Panc1 (cell line): ENCODE measurements at places on chromosomes 4 and X. TPM values are rescaled to one million over a fixed set of nuclear protein-coding genes. Genes with fewer than 3 reads are reported as not detected.

ELF4 gene
- total RNA-seq: 48.0 TPM

SMARCAD1 gene
- 20.7 TPM for total RNA-seq

GRCh38 chr4:159298502-159298901 lies 195.6 kb downstream of the RAPGEF2 start:
- no peak overlapping the region for H3K4me3 ChIP-seq
- peaks cover 5% of the 10 kb centered on the region; the same call in 1 of the 2 replicates for H3K4me1 ChIP-seq
- H3K36me3 ChIP-seq: no peaks in the 10 kb centered on the region
- H3K27me3 ChIP-seq: no peaks in the 10 kb centered on the region

- no peaks in the 10 kb centered on the region for H3K36me3 ChIP-seq
- DNase-seq: no peak
- H3K4me3 ChIP-seq: no peak overlapping the region
- no peak overlapping the region for H3K27ac ChIP-seq
- no peaks in the 10 kb centered on the region; the same call in 1 of the 2 replicates for H3K4me1 ChIP-seq
- H3K27me3 ChIP-seq: no peaks in the 10 kb centered on the region
Measured at GRCh38 chr4:185875316-185875907, 63.4 kb upstream of the SORBS2 start.

- H3K36me3 ChIP-seq: no peaks in the 10 kb centered on the region
- H3K4me1 ChIP-seq: no peaks in the 10 kb centered on the region
- DNase-seq: no peak
- peaks cover 10% of the 10 kb centered on the region for H3K27me3 ChIP-seq
- peak overlapping the region; percentile 34 for H3K4me3 ChIP-seq
Measured at GRCh38 chr4:61201561-61201960, 1.4 kb downstream of the ADGRL3 start.

DNA sequence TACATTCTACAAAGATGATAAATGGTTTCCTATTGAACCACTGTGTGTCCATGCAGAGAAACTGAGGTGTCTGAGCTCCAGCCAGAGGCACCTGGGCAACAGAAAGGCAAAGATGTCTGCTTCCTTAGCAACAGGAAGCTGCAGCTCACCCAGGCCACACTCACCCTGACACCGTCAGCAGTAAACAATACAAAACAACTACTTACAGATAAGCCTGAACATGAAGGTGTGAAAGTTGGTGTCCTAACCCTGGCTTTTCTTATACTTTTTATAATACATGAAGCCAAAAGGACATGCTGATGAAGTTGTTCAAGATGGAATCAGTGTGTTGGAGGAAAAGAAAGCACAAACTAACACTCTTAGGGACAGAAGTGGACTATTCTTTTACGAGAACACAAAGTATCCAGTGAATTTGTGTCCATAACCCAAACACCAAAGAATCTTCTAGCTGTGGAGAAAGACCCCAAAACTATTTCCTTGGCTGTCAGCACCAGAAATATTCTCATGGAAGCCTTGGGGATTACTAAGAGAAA lies 117.3 kb downstream of the SYNPO2 start:
- no peaks in the 10 kb centered on the region for H3K27me3 ChIP-seq
- no peak overlapping the region for H3K4me3 ChIP-seq
- no peaks in the 10 kb centered on the region for H3K4me1 ChIP-seq
- DNase-seq: no peak

- DNase-seq: no peak
- H3K36me3 ChIP-seq: no peaks in the 10 kb centered on the region
- no peak overlapping the region for H3K27ac ChIP-seq
- H3K4me1 ChIP-seq: no peaks in the 10 kb centered on the region
- no peak overlapping the region for H3K4me3 ChIP-seq
Measured at GRCh38 chr4:88967883-88968331, 89.1 kb downstream of the FAM13A start.

KLHL4 gene
- total RNA-seq: 27.6 TPM

- H3K27me3 ChIP-seq: no peaks in the 10 kb centered on the region
- H3K4me1 ChIP-seq: no peaks in the 10 kb centered on the region
- H3K4me3 ChIP-seq: no peak overlapping the region
- DNase-seq: no peak
Measured at GRCh38 chr4:112861691-112862674, 187.5 kb upstream of the ANK2 start.

SLC10A4 gene
- total RNA-seq: 1.2 TPM

DNA sequence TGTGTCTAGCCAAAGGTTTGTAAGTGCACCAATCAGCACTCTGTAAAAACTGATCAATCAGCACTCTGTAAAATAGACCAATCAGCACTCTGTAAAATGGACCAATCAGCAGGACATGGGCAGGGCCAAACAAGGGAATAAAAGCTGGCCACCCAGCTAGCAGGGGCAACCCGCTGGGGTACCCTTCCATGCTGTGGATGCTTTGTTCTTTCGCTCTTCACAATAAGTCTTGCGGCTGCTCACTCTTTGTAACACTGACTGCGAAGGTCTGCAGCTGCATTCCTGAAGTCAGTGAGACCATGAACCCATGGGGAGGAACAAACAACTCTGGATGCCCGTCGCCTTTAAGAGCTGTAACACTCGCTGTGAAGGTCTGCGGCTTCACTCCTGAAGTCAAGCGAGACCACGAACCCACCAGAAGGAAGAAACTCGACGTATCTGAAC lies 14.3 kb downstream of the HNRNPDL start:
- no peaks in the 10 kb centered on the region for H3K4me1 ChIP-seq
- H3K27me3 ChIP-seq: no peaks in the 10 kb centered on the region
- no peak overlapping the region for H3K27ac ChIP-seq
- DNase-seq: no peak
- no peaks in the 10 kb centered on the region for H3K36me3 ChIP-seq

GRCh38 chrX:2463973-2464676 lies 36.7 kb downstream of the DHRSX start:
- H3K27ac ChIP-seq: no peak overlapping the region
- H3K4me3 ChIP-seq: no peak overlapping the region
- no peaks in the 10 kb centered on the region for H3K4me1 ChIP-seq
